Stimulated activated CD4-positive, alpha-beta T cell treated with anti-CD3 and anti-CD28 coated beads, TNF-alpha, amount 100 ng/mL, for 4 hours (primary cell): ENCODE measurements at places on chromosomes 5 and 9.

DNA sequence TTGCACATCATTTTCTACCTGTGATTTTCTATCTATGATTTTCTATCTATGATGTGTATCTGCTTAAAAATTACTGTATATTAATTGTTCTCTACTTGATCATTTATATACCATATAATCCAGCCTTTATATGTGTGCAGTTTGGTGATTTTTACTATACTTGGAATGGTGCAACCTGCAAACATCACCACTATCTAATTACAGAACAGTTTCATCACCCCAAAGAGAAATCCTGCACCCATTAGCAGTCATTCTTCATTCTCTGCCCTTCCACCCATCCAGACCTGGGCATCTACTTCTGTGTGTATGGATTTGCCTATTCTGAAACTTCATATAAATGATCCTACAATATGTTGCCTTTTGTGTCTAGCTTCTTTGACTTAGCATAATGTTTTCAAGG lies 51.3 kb downstream of the CARTPT start:
- no peak for DNase-seq

- DNase-seq = no peak
Observed at GRCh38 chr5:14489643-14490042, 91.9 kb upstream of the OTULINL start.

- no peak for DNase-seq
Observed at GRCh38 chr9:22079873-22080341, 70.8 kb upstream of the CDKN2B start.

- DNase-seq = no peak
Observed at GRCh38 chr9:124399323-124399967, 15.8 kb downstream of the PSMB7 start.

- no peak for DNase-seq
Observed at GRCh38 chr9:32430720-32431119, 46.3 kb downstream of the ACO1 start.

GRCh38 chr9:110066929-110067716 lies 140.8 kb downstream of the C9orf152 start:
- no peak for DNase-seq

DNA sequence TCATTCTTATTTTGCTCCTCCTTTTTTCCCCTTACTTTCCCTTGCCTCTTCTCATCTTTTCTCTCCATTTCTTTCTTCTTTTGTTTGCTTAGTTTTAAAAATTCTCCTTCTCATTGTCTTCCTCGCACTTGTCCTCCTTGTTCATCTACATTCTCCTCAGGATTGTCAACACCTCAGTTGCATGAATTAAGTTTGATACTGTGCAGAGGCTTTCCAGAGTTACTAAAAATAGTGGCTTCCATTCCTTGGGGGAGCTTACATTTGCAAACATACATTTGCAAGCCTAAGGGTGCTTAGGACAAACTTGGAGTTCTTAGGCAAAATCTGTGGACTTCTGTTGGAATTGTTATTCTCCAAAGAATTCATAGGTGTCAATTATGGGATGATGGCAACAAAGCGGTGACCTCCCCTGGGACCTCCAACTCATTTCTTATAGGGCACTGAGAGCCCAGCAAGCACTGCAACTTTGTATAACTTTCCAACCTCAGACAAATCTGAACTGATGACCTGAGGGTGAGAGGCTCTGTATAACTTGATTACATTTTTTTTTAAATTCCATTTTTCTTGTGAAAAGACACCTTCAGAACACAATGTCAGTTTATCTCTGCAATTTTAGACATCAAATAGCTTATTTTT lies 371.4 kb downstream of the TMEM38B start:
- no peak for DNase-seq

DNA sequence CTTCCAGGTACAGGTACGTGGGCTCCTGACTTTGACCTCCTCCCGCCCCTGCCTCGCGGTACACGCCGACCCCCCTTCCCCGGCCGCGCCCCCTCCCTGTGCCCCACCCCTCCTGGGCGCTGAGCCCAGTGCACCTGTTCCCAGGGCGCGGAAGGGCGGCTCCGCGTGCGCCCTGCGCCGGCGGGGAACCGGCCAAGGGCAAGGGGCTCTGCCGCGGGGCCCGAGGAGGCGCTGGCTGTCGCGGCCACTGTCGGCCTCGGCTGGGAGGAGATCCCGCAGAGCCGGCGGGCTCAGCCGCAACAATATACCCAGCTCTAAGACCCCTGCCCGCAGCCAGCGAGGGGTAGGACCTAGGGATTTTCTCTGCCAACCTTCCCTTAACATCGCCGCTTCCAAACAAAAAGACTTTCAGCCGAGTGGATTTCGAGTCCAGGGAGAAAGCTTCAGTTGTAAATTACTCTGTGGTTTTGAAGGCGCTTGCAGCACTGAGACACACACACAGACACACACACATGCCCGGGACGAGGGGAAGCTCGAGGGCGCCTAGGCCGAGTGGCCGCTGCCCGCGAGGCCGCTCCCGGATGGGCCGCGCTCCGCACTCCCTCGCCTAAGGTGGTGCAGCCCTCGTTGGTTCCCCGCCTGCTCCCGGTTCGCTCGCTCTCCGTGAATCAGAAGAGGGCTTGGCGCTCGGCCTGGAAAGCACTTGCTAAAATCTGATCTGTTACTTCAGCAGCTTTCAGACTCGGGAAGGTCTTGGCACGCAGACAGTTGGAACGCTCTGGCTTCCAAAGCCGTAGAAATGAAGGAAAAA lies 1.2 kb downstream of the FGF18 start:
- no peak for DNase-seq

- no peak for DNase-seq
Observed at GRCh38 chr5:169258372-169259000, 42.5 kb downstream of the SLIT3 start.

- no peak for DNase-seq
Observed at GRCh38 chr9:967903-968641, 8.4 kb upstream of the DMRT3 start.

- no peak for DNase-seq
Observed at GRCh38 chr5:174211277-174211626, 165.7 kb downstream of the NSG2 start.

GRCh38 chr5:161369022-161369421 lies 177.5 kb downstream of the GABRB2 start:
- DNase-seq = no peak

GRCh38 chr9:127905004-127905728 lies 5.8 kb upstream of the ST6GALNAC6 start:
- DNase-seq = no peak

GRCh38 chr5:34844106-34844505 lies 5.1 kb downstream of the TTC23L start:
- DNase-seq = no peak

DNA sequence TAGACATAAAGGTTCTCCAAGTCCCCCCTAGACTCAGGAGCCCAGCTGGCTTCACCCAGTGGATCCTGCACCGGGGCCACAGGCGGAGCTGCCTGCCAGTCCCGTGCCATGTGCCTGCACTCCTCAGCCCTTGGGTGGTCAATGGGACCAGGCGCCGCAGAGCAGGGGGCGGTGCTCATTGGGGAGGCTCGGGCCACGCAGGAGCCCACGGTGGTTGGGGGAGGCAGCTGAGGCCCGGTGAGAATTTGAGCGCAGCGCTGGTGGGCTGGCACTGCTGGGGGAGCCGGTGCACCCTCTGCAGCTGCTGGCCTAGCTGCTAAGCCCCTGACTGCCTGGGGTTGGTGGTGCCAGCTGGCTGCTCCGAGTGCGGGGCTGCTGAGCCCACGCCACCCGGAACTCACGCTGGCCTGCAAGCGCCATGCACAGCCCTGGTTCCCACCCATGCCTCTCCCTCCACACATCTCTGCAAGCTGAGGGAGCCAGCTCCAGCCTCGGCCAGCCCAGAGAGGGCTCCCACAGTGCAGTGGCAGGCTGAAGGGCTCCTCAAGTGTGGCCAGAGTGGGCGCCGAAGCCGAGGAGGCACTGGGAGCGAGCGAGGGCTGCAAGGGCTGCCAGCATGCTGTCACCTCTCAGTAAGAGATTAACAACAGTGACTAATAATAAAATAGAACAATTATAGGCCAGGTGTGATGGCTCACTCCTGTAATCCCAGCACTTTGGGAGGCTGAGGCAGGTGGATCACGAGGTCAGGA lies 65.9 kb downstream of the SPATA31D1 start:
- no peak for DNase-seq

DNA sequence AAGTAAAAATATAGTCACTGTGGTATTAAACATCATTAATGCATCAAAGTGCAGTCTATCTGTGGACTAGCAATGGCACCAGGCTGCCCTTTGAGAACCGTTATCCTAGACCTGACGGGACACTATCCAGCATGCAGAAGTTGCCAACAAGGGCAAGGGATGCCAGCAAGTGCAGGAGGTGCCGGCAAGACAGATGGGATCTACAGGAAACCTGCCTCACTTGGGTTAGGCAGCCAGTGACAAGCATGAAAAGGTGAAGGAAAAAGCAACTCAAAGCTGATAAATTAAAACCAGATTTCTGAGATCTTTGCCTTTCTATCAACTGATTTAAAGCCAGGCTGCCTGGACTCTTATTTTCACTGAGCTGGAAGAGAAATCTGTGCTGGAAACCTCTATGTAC lies 315.2 kb upstream of the PDE4D start:
- DNase-seq = no peak

DNA sequence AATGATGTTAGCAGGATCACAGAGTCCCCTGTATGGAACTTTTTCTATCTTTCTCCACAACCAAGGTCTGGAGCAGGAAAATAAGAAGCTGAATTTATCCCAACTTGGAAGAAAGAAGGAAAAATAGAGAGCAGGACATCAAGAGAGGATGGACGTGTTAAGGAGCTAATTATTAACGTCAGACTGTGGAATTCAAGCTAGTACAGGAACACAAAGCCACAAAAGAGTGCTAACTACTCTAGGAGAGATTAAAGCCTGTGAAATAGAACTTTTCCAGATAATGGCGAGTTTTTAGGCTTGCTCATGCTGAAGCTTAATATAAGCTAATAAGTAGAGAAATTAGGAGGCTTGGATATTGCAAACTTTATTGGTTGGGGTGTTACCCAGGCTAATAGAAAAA lies 632 bp upstream of the SPINK13 start:
- DNase-seq = no peak

- DNase-seq = no peak
Observed at GRCh38 chr9:133943781-133944745, 48.1 kb downstream of the VAV2 start.

GRCh38 chr5:33556330-33557328 lies 115.9 kb downstream of the TARS1 start:
- no peak for DNase-seq

DNA sequence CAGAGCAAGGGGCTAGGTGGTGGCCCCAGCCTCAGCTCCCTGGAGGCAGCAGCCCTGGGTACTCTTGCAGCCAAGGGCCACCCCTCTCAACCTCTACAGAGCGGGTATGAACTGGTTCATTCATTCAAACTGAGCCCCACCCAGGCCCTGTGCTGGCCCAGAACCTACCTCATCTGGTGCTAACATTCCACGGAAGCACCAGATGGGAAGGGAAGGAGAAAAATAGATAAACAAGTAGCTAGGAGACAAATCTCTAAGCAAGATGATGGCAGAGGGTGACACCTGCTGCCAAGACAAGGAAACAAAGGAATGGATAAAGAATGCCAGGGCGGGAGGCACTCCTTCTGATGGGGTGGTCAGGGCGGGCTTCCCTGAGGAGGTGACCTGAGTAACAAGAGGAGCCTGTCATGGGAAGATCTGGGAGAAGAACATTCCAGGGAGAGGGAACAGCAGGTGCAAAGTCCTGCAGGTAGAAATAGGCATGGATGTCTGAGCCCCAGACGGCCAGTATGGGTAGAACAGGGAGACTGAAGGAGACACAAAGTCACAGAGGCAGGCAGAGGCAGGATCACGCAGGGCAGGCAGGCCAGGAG lies 6.1 kb downstream of the ST6GALNAC4 start:
- no peak for DNase-seq

GRCh38 chr5:73663161-73663859 lies 37.3 kb downstream of the ARHGEF28 start:
- DNase-seq = no peak

- no peak for DNase-seq
Observed at GRCh38 chr5:145854651-145855258, 18.1 kb downstream of the GRXCR2 start.

DNA sequence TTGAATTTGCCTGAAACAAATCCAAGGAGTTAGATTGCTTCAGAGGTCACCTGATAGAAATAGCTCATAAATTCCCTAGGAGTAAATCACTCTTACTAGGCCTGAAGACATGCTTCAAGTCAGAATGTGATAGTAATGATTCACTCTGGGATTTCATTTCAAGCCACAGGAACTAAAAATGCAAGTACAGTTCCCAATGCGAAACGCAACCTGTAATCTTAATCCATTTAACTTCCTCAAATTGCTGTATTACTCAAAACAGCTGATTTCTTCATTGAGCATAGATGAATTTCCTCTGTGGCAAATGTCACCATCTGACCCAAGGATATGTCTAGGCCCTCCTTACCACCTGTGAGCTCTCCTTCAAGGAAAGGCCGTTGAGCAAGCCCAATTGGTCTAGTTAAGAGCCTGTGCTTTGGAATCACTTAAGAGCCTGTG lies 32.1 kb upstream of the IL6ST start:
- DNase-seq = no peak

DNA sequence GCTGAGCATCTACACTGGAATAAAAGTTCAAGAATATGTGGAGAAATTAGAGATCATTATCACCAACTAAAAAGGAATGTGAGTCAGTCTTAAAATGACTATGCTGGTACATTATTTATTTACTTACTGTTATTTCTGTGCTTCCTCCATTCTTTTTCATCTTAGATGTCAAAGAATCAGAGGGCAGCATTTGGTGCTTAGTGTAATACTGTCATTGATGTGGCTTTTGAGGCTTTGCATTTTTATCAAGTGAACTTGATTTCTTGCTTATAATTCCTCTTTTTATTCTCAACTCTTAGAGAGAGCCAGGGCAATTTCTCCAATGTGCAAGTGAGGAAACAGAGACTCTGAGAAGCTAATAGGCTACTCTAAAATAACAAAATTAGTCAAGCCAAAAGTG lies 163.7 kb upstream of the TRPC7 start:
- DNase-seq = no peak
